NCI-H2029 (cell line): ENCODE measurements at places on chromosomes 1 and 21.

- no peak for DNase-seq
Observed at GRCh38 chr1:246338546-246338945, 168.5 kb downstream of the SMYD3 start.

- no peak for DNase-seq
Observed at GRCh38 chr1:98949621-98950020, 55.0 kb downstream of the PLPPR5 start.

GRCh38 chr1:147892731-147893214 is 9.8 kb upstream of the GJA8 start:
- peak; percentile 21 for DNase-seq

GRCh38 chr1:6962478-6962995 is 177.3 kb downstream of the CAMTA1 start:
- DNase-seq: peak; percentile 33

DNA sequence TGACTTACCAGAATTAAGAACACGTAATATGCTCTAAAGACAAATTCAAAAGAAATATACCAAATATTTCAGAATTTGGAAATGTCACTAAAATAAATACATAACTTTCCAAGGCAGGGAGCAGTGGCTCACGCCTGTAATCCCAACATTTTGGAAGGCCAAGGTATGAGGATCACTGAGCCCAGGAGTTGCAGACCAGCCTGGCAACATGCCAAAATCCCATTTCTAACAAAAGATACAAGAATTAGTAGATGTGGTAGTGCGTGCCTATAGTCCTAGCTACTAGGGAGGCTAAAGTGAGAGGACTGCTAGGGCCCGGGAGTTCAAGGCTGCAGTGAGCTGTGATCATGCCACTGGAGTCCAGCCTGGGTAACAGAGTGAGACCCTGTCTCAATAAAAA is 11.7 kb downstream of the LUZP1 start:
- no peak for DNase-seq

DNA sequence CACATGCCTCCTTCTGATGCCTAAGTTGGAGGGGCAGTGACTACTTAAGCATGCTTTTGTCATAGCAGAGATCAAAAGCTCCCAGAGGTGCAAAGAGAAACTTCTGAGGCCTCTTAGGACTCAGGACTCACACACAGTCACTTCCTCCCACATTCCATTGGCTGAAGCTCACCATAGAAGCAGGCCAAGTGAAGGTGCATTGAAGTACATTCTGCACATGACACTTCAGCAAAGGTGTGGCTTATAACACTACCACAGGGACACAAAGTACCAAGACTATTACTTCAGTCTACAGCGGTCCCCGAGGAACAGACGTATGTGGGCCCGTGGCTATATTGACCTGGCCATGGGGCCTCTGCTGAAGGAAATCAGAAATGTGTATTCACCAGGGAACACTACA is 2.5 kb upstream of the POGK start:
- DNase-seq: no peak

DNA sequence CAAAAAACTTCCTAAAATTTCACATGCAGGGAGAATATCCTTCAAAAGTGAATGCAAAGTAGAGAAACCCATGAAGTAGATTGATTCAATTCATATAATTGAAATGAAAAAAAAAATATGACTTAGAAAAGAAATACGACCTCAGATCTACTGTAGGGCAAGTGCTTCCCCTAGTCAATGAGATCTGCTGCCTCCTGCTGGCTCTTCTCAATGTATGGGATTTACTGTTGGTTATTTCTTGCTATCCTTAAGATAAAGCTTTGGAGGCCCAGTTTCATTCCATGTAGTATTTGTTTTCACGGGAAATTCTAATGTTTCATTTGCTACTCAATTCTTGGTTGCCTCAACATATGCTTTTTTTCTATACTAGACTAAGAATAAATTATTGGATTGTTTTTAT is 46.2 kb downstream of the ZNF648 start:
- no peak for DNase-seq

- no peak for DNase-seq
Observed at GRCh38 chr1:201260236-201260590, 23.1 kb upstream of the PKP1 start.

GRCh38 chr1:58815069-58815685 is 31.3 kb upstream of the JUN start:
- no peak for DNase-seq

DNA sequence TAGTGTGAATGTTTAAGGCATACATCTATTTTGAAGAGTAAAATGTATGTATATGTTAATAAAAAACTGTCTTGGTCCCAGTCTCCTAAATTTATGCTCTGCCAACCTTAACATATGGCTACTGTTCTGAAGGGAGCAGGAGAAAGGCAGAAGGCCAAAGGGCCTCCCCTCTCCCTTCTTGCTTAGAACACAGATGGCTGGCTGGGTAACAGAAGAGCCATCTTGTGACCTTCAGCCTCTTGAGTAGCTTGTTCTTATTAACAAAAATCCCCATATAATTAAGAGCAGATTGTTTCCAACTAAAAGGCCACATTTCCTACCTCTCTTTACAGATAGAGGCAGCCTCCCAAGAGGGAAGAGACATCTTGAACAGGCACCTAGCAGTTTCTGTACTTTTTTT is 36.1 kb downstream of the EPB41 start:
- DNase-seq: no peak

DNA sequence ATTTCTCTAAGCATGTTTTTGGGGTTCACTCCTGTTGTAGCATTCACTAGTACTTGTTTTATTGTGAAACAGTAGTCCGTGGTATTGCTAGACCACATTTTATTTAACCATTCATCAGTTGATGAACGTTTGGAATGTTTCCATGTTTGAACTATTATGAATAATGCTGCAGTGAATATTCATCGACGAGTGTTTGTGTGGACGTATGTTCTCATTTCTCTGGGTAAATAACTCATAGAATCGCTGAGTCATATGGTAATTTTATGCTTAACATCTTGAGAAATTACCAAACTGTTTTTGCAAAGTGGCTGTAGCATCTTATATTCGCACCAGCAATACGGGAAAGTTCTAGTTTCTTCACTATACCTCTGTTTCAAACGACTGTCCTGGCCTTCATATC is 28.0 kb upstream of the KAZN start:
- no peak for DNase-seq

GRCh38 chr1:29860056-29860455 is 623.7 kb downstream of the PTPRU start:
- DNase-seq: no peak

DNA sequence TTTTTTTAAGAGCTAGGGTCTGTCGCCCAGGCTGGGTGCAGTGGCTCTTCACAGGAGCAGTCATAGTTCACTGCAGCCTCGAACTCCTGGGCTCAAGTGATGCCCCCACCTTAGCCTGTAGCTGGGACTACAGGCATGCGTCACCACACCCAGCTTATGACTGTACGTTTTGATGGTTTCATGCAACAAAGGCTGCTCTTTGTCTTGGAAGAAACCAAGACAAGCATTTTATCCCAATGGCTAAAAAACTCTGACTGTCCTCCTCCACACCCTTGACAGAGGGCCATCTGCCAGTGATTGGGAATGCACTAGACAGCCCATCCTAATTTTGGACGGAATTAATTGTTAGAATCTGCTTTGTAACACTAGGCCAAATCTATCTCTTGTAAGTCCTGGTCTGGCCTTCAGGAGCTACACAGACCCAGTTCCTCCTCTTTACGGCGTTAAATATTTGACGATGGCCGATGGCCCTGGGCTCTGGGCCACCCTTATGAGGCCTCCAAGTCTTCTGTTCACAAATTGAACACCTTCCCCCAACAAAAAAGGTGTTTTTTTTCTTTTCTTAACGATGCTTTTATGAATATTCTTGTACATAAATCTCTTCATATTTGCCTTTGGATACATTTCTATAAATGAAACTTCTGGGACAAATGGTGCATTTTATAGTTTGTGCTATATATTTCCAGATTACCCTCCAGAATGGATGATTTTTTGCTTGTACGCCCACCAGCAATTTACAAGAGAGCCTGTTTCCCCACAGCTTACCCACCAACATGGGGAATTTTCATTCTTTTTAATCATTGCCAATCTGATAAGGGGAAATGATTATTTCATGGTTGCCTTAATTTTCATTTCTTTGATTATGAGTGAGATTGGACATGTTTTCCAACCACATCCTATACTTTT is 104.8 kb upstream of the SLC25A33 start:
- DNase-seq: no peak

GRCh38 chr1:60073605-60074278 is at the start of gene C1orf87:
Gene C1orf87, minus strand, starts transcription at chr1:60073770. Its CDS starts 1,127 bp downstream, at chr1:60072643.
- DNase-seq: no peak

- DNase-seq: no peak
Observed at GRCh38 chr1:217138799-217139466, 415.7 kb upstream of the ESRRG start.

- DNase-seq: peak; percentile 50
Observed at GRCh38 chr1:52601991-52602855, at the start of gene GPX7. Gene GPX7, plus strand, starts transcription at chr1:52602371. Its CDS starts 39 bp downstream, at chr1:52602410.

- DNase-seq: no peak
Observed at GRCh38 chr1:99306644-99307043, 42.4 kb downstream of the PLPPR4 start.

GRCh38 chr1:6093071-6093470 is 47.4 kb downstream of the KCNAB2 start:
- DNase-seq: no peak

DNA sequence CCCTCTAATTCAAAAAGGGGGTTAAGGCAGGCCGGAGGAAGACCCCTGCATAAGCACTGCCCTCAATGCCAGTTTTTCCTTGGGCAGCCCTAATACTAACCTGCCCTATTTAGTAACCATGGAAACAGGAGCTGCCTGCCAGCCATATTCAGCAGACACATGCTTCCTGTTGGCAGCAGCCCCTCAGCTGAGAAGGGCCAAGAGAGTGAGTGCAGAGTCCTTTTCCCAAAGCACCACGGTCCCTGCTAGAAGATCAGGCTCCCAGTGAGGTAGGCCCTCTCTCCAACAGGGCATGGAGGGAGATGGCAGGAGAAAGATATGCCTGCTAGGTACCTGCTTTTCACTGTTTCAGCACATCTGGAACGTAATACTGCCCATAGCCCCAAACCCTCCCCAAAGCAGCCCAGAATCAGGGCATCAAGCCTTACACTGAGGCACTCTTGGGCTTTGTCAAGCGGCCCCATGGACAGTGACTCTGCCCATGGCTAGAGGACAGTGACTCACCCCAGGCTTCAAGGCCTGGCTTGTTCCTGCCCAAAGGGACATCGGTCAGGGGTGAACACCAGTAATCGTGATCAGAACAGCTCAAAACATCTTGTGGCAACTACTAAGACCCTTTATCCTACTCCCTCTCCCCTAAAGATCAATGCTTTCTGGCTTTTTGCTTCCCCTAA is 64.5 kb downstream of the BCAR3 start:
- peak; percentile 92 for DNase-seq
